NCI-H2081 treated with DMSO at 0.1 percent for 48 hours (cell line): ENCODE measurements at places on chromosomes 3 and 15.

GRCh38 chr3:143410259-143410658 lies 290.7 kb downstream of the CHST2 start:
- DNase-seq = no peak

GRCh38 chr3:197083486-197083885 lies 53.9 kb upstream of the MELTF start:
- DNase-seq = no peak

DNA sequence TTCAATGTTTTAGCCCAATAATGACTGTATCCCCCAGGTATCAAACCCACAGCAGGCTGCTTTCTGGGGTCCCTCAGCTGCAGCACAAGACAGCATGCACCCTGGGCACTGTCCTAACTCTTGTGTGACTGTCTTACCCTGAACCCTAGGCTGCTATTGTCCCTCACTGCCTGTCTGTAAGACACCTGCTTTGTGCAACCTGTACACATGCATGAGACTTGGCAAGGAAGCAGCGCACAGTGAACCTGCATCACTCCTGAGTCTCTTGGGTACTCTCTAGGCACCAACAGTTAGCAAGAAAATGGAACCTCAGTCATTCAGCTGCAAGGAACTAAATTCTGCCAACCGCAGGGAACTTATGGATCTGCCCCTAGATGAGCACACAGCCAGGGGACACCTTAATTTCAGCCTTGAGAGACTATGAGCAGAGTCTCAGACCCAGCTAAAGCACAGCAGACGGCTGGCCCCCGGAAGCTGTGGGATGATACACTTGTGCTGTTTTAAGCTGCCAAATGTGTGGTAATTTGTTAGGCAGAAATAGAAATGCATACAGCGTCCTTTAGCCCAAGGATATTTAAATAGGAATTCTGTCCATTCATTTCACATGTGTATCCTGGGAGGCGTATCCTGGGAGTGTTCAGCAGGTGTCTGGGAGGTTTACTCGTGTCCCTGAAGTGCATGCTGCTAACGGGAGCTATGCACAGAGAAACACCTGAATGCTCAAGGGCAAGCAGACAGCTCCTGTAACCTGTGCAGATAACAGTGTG lies 223.8 kb downstream of the KLF13 start:
- DNase-seq = no peak

- DNase-seq = no peak
Observed at GRCh38 chr3:59412516-59412915, 362.7 kb upstream of the CFAP20DC start.

DNA sequence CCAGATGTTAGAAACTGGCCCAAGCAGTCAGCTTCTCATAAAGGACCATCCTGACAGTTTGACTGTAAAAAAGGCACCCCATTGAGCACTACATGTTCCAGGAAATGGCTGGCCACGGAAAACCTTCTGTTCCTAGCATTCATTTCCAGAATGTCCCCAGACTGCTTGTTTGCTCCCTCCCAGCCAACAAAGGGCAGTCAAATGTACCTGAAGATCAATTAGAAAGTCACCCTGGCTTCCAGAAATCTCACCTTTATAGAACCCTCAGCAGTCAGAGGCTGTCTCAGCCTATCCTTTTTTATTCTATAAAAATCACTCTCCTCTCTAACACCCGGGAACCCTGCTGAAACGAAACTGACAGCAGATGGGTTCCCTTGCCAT lies 784 bp upstream of the SAMMSON start:
- no peak for DNase-seq

DNA sequence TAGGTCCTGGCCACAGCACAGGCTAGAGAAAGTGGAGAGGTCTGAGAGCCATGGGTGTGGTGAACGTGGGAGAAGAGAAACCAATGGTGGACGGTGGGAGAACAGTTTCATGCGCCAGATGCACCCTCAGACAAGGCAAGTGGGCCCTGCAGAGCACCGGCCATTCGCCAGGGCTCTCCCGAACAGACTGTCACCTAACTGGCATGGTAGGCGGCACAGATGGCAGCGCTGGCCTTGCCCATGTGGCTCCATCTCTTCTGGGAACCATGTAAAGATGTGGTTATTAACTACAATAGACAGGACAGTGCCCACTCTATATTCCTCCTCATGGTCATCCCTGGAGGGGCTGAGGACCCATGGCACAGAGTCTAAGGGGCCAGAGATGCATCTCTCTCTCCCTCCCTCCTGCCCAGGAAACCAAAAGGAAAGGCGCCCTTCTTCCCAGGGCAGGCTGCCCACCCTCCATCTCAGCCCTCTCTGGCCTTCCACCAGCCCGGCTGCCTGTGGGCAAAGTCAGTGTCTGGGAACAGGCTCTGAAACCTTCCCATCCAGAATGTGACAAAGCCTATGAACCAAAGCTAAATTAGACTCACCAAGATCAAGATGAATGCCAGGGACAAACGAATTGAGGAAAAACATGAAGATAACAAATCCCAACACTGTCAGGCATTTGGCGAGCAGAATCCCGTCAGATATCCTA lies 147.8 kb downstream of the OCA2 start:
- DNase-seq = no peak

GRCh38 chr3:187969581-187969950 lies 184.4 kb upstream of the LPP start:
- DNase-seq = no peak
